CD4-positive, alpha-beta T cell treated with Interleukin-17A for 4 hours (primary cell): ENCODE measurements at places on chromosomes 12 and 14.

DNA sequence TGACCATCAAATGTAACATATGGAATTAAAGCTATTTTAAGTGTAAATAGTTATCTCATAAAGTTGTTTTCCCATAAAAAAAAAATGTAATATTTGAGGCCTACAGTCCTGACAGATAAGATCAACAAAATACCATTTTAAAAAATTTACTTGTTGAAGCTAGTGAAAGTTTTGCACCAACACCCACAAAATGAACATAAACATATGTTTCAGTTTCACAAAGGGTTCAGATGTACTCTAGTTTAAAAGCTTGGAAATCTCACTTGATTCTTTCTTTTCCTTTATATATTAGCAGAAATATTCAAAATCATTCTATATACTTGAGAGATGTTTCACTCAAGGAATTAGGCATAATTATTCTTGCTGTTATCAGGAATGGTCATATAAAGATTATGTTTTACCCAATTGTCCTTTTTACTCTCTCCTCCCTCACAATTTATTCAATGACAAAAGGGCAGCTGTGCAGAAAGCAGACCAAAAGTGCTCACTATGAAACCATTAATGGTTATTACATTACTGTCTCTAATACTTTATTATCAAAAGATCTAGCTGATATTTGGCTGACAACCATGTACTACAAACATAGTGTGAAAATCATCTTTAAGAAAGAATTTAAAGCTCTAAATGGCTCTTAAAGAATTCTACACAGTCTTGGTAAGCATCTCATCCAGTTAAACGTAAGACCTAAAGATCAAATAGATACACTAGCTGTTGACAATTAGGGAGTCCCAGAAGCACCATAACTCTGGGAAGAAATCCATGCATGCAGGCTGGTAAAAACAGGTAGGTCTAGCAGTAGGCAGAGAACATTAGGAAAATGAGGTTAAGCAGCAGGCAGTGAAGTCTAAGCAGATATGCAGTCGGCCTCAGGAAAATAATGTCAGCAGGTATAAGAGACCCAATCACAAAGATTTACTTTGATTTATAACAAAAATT, 28.8 kb downstream of the KIF21A start:
- no peak for DNase-seq

GRCh38 chr12:5000204-5000603, 43.5 kb upstream of the KCNA5 start:
- no peak for DNase-seq

DNA sequence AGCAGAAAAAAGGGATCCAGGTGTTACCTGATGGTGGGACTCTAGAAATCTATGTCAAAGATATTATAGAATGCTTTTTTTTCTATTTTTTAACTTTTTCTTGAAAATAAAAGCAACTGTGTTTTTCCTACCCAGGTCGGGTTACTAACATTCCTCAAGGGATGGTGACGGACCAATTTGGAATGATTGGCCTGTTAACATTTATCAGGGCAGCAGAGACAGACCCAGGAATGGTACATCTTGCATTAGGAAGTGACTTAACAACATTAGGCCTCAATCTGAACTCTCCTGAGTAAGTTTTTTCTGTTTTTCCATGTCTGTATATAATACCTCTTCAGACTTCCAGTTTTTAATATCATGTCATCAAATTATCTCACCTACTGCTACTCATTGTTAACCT, 27.6 kb upstream of the KCNMB4 start:
- no peak for DNase-seq

GRCh38 chr14:75972801-75973421, 8.9 kb downstream of the TGFB3 start:
- no peak for DNase-seq

- no peak for DNase-seq
Observed at GRCh38 chr12:119383206-119383605, 48.7 kb downstream of the CCDC60 start.

DNA sequence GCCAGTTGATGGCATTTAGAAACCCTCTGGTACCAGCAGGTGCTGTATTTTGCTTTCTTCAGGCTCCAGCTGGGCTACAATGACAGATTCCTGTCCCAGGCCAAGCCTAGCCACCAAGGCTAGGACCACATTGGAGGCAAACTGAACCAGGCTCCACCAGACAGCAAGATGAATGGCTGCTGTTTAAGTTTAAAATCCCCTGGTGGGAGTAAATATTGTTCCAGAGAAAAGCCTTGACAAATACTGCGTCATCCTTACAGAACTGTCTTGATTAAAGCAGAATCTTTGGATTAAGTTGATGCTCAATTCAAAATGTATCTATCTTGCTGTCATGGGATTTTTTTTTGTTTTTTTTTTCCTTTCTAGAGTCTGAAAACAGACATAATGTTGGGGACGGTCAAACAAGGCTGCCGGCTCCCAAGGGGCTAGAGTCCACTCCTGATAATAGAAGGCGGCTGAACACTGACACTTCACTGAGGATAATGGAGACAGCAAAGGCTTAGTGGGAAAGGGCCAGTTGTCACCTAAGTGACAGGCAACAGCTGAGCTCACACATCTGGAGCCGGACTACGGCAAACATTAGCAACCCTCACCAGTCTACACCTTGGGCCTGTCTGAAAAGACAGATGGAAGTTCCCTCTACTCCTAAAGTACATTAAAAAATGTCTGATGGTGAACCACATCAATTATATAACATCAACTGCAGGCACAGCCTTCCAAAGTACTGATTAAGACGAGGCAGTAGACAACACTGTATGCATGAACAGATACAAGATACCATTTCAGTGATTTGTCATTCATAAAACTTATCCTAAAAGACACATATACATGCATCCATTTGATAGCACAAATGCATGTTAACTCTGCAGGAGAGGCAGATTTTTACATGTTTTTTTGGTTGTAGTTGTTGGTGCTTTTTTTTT, 1.7 kb downstream of the PRICKLE1 start:
- no peak for DNase-seq

GRCh38 chr12:110179291-110179690, 55.1 kb downstream of the IFT81 start:
- DNase-seq: no peak

GRCh38 chr14:105091517-105092170, 26.4 kb upstream of the GPR132 start:
- no peak for DNase-seq

DNA sequence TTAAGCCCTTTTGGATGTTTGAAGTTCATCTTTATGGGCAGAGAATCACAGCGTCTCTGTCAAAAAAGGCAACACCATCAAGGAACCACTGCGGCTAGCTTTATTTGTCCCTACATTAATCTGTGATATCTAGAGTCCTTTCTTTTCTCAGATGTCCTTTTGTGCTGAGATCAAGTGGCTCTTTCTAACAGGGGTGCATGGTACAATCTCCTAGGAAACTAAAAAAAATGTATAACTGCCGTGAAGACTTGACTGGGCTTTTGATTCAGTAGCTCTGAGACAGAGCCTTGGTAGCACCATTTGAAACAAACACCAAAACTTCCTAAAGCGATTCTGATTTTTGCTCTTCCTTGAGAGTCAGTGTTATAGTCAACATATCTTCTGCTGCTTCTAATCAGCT, 33.3 kb downstream of the KCNK13 start:
- DNase-seq: no peak

DNA sequence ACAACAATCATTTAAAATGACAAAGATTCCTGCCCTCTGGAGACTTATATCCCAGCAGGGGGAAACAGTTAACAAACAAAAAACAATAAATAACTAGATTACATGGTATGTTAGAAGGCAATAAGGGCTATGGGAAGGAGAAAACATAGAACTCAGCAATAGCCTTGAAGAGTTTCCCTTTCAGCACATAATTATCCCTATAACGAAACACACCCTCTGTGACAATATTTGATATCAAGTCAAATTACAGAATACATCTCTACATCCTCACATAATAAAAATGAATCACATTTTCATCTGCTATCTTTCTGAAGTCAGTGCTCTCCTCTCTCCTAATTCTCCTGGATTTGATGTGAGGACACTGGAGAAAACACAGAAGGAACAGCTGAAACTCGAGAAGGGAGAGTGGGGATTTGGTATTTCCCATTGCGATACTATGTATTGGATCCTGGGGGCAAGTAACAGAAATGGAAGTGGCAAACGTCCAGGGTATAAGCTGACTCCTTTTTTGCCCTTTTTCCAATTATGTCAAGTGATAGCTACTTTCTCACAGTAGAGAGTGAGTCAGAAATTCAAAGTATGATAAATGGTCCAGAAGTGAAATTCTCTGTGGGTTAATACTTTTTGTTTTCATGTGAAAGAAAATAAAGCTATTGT, 9.7 kb upstream of the PTGER2 start:
- DNase-seq: no peak

GRCh38 chr12:130461447-130461815, 123.7 kb downstream of the PIWIL1 start:
- DNase-seq: no peak

- no peak for DNase-seq
Observed at GRCh38 chr12:7557227-7557626, 53.6 kb upstream of the CD163 start.

- no peak for DNase-seq
Observed at GRCh38 chr14:29897181-29897580, 30.5 kb downstream of the PRKD1 start.

- DNase-seq: no peak
Observed at GRCh38 chr12:45598761-45599160, 130.7 kb upstream of the ARID2 start.

GRCh38 chr12:113619202-113619601, 147.5 kb upstream of the LHX5 start:
- no peak for DNase-seq
